HTR-8/SVneo (cell line): ENCODE measurements at places on chromosomes 16 and 17.
A peak's percentile ranks its signal among the peaks of the same experiment; 100 is the strongest.

- peak; percentile 69 for DNase-seq
These were observed 1.7 kb upstream of the SLC16A11 start for GRCh38 chr17:7045492-7046126.

- no peak for DNase-seq
These were observed 23.9 kb downstream of the SNN start for GRCh38 chr16:11692171-11692570.

GRCh38 chr16:55900616-55901393 is 25.6 kb upstream of the CES5A start:
- no peak for DNase-seq

GRCh38 chr17:66443606-66444005 is 141.2 kb downstream of the PRKCA start:
- no peak for DNase-seq

GRCh38 chr17:79987187-79987934 is 48.3 kb downstream of the TBC1D16 start:
- no peak for DNase-seq

DNA sequence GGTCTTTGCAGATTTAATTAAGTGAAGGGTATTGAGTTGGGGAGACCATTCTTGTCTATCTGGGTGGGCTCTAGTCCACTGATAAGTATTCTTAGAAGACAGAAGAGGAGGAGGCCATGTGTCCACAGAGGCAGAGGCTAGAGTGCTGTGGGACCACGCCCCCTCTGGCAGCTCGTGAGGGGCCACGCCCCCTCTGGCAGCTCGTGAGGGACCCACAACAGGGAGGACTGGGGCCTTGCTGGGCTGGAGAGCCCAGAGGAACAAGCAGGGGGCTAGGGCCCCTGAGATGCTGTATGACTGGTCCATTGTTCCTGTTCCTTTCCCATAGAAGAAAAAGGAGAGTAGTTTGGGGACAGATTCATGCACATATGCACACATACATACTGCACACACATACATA is 106.8 kb downstream of the METRNL start:
- no peak for DNase-seq

- no peak for DNase-seq
These were observed 24.8 kb upstream of the ARHGAP23 start for GRCh38 chr17:38403491-38403890.

DNA sequence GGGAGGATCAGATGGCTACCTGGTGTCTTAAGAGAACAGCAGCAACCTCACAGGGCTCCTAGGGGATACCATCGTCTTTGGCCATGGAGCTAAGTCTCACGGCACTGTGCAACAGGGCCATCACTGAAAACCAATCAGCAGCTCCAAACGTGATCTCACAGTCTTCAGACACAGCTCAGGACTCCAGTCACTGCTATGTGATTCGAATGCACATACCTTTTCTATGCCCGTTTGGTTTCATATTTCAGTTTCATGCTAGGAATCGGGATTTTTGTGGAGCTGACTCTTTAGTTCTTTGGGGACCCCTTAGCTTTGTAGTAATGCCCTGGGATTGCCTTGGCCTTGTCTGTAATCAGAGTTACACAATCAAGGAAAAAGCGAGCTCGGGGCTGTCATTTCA is 162.8 kb upstream of the CDH11 start:
- DNase-seq = no peak

GRCh38 chr16:84410361-84411138 is 42.2 kb downstream of the ATP2C2 start:
- DNase-seq = no peak

DNA sequence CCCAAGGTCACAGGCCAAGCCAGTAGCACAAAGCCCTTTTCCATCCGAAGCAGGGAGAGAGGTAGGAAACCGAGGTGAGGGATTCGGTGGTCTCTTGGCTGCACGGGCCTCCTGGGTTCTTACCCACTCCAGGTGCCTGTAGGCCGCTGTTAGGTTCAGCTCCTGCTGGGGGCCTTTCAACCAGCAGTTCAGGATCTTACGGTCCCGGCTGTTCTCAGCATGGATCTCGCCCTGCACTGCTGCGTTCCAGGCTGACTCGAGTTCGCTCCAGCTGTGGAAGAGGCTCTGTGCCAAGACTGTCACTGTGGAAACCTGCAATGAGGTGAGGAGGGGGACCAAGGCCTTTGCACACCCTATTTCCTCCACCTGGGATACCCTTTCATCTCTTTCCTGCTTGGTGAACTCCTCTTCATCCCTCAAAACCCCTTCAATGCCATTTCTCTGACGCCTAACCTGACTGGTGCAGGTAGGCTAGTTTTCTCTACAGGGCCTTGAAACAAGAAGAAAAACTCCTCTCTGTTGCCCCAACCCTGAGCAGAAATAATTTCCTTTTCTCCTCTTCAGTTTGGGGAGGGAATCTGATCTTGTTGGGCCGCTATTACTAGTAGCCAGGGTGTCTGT is 103.6 kb downstream of the RMI2 start:
- DNase-seq = no peak

DNA sequence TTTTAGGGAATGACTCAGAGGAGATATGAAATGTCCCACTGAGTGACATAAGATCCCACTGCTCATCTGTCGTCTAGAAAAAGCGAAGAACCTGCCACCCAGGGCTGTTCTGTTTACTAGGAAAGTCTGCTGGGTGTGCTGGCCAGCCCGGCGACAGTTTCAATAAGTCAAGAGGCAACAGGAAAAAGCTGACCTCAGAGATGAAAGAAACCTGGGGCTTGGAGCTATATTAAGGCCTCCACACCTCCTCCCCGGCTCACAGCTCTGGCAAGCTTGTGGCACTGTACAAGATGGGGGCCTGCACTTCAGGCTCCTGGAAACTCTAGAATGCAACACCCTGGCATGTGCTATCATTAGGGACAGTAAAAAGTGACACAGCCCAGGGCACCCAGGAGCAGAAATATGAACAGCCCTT is 10.6 kb downstream of the ZFHX3 start:
- no peak for DNase-seq

GRCh38 chr16:5045499-5046115 is 11.9 kb upstream of the NAGPA start:
- no peak for DNase-seq

DNA sequence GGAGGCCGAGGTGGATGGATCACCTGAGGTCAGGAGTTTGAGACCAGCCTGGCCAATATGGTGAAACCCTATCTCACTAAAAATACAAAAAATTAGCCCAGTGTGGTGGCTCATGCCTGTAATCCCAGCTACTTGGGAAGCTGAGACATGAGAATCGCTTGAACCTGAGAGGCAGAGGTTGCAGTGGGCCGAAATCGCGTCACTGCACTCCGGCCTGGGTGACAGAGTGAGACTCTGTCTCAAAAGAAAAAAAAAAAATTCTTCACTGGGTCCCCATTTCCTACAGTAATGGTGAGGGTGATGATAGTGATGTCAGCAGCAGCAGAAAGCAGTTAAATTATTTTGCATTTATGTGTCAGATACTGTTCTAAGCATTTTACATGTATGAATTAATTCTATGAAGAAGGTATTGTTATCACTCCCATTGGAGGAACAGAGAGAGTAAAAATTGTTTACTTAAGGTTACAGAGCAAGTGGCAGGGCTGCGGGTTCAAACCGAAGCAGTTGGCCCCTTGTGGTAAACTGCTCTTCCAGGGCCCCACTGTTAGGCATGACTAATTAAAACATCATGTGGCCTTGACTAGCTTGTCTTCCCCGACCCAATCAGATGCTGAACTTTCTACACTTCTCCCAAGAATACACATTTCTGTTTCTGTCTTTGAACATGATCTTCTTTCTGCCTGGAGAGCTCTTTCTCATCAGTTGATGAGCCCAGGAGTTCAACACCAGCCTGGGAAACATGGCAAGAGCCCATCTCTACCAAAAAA is 45.8 kb downstream of the STAT3 start:
- no peak for DNase-seq

DNA sequence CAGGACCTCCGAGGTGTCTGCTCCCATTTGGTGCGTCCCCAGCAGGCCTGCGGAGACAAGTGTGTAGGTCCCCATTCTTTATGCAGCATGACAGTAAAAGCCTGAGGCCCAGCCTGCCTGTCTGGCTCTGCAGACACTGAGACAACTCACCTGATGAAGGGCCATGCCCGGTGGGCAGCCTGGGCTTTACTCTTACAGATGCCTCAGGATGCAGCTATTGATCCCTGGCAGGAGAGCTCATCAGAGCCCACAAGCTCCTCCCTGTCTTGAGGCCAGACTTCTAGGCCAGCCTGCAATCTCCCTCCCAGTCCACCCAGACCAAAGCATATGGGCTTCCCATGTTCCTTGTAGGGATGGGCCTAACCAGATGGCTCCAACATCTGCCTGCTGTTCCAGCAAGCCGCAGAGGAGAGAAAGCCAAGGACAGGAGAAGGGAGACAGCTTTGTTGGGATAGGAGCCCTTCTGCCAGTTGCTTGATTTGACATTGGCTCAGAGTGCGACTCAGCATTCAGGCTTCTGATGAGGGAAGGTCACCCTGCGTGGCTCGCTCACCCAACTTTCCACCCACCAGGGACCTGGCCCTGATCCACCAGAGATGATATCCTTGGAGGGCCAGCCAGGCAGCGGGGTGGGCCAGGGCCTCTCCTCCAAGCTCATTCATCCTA is 87.5 kb downstream of the SOCS1 start:
- no peak for DNase-seq

- no peak for DNase-seq
These were observed 754 bp downstream of the RAB11FIP4 start for GRCh38 chr17:31392002-31392855.
